ENCODE measurements at places on chromosomes 13 and 19.

GRCh38 chr13:91710733-91711132 lies 312.3 kb downstream of the GPC5 start:
- no peak for DNase-seq

- DNase-seq, result no peak
Measured at GRCh38 chr13:77860507-77860981, 58.1 kb downstream of the EDNRB start.

GRCh38 chr13:50921706-50922105 lies 12.1 kb downstream of the RNASEH2B start:
- DNase-seq, result no peak

GRCh38 chr19:33849551-33850147 lies 53.0 kb downstream of the KCTD15 start:
- DNase-seq, result no peak

DNA sequence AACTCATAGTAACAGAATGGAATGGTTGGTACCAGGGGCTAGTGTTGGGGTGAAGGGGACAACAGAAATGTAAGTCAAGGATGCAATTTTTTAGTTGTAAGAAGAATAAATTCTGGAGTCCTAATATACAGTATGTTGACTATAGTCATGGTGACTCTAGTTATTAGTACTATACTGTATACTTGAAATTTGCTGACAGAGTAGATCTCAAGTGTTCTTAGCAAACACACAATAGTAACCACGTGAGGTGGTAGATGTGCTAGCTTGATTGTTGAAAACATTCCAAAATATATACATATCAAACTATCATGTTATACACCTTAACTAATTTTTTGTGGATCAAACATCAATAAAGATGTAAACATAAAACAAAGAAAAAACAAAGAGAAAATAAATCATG lies 1345.1 kb upstream of the PCDH20 start:
- no peak for DNase-seq

DNA sequence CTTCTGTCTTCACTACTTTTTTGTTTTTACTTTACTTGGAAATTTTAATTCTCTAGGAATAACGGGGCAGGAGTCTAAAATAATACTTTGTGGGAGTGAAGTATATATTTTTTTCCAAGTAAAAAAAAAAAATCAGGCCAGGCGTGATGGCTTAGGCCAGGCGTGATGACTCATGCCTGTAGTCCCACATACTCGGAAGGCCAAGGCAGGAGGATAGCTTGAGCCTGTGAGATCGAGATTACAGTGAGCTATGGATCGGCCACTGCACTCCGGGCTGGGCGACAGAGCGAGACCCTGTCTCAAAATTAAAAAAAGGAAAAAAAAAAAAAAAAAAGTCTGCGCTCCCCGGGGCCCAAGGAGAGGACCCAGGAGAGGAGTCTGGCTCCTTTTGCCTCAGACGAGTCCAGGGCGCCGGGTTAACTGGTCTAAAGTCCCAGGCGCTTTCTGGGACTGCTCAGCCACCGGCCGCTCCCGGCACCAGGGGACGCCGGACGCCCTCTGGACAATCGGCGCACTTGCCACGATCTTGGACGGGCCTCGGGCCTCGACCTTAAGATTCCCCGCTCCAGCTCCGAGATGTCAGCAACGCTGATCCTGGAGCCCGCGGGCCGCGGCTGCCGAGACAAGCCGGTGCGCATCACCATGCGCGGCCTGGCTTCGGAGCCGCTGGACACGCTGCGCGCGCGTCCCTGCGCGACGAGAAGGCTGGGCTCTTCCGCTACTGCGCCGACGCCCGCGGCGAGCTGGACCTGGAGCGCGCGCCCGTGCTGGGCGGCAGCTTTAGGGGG lies 2.7 kb upstream of the ZFP82 start:
- DNase-seq, result no peak

DNA sequence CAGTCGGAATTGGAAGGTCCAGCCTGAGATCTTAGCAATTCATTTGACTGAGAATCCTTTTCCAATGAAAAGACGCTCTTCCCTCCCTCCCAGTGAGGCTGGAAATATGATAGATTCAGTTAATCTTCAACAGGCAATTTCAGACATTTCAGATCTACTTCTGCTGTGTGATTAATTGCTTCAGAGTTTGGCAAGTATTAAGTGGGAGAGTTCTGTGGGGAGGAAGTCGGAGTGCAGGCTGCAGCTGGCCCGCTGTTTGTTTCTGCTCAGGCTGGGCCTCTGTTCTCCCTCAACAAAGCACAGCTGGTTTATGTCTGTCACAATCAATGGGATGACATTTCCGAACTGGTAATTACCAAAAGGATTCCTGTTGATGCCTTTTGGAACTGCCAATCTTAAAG lies 178.2 kb downstream of the NDFIP2 start:
- no peak for DNase-seq

DNA sequence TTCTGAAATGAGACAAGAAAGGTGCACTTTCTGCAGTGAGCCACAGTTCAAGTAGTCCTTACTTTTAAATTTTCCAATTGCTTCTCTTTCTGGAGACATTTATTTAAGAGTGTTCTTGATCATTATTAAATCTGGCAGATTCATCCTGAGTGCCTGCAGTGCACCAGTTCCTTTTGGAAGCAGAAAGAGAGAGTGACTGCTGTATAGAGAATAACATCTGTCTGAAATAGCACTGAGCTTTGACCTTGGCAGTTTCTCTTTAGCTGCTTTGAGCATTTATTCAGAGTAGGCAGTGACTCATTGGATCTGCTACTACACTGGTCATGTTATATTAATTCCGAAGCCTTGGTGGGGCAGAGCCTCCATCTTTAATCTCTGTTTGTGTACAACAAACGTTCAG lies 1373.7 kb downstream of the PCDH9 start:
- DNase-seq, result no peak

DNA sequence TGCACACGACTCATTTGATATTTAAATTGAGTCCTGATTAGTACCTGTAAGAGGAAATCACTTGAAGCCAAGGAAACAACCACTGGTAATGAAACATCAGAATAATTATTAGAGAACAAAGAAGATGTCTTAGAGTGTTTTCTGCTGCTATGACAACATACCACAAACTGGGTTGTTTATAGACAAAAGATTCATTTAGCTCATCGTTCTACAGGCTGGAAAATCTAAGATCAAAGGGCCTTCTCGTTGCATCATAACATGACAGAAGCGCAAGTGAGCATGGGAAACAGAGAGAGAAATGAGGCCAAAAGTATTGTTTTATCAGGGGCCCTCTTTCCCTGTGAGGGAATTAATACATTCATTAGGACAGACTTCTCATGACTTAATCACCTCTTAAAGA lies 1024.0 kb upstream of the PCDH9 start:
- DNase-seq, result no peak

DNA sequence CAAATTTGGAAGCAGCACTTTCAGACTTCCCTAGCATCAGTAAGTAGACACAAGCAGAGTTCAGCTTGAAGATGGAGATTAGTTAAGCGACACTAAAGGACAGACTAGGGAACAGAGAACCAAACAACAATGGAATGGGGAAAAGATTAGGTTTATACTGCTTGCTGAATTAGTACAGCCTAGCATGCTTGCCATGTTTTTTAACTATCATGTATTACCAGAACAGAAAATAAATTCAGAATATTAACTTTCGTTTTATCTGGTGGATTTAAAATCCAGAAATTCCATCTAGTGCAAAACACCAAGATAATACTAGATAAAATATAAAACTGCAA lies 451.5 kb upstream of the SLC10A2 start:
- no peak for DNase-seq

DNA sequence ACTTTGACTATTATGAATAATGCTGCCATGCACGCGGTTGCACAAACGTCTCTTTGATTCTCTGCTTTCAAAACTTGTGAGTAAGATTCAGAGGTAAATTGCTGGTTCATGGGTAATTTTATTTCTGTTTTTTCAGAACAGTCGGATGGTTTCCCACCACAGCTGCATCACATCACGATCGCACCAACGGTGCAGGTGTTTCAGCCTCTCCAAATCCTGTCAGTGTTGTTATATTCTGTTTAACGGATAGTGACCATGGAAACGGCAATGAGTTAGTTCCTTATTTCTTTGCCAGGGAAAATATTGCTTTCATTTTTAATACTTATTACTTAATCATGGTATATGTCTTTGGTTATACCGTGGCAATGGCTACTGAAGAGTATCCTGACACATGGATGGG lies 19.1 kb upstream of the ZNF835 start:
- DNase-seq, result no peak

DNA sequence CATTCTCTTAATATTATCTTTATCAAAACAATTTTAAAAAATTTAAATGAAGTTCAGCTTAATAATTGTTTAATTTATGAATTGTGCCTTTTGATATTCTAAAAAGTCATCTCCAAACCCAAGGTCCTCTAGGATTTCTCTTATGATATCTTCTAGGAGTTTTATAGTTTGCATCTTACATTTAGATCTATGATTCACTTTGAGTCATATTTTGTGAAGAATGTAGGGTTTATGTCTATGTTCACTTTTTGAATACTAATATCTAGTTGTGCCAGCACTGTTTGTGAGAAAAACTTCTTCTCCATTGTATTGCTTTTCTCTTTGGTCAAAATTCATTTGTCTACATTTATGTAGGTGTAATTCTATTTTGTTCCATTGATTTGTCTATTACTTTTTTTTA lies 1068.4 kb upstream of the SPRY2 start:
- no peak for DNase-seq

- DNase-seq, result no peak
Measured at GRCh38 chr13:113731192-113732175, 27.5 kb upstream of the TMEM255B start.

DNA sequence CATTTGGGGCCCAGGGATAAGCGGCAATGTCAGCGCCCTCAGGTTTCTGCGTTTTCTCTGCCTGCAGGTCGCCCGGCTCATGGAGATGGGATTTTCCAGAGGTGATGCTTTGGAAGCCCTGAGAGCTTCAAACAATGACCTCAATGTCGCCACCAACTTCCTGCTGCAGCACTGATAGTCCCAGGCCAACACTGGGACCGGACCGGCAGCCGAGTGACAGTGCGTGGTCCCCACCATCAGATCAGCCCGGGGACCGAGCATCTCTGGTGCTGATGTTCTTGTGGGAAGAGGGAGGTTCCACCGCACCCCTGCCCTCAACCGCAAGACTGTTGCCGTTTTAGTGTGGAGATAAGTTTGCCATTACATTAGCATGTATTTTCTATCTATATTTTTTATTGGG lies 78.0 kb upstream of the GPR183 start:
- no peak for DNase-seq

- no peak for DNase-seq
Measured at GRCh38 chr19:42850981-42851717, 28.4 kb downstream of the PSG1 start.

DNA sequence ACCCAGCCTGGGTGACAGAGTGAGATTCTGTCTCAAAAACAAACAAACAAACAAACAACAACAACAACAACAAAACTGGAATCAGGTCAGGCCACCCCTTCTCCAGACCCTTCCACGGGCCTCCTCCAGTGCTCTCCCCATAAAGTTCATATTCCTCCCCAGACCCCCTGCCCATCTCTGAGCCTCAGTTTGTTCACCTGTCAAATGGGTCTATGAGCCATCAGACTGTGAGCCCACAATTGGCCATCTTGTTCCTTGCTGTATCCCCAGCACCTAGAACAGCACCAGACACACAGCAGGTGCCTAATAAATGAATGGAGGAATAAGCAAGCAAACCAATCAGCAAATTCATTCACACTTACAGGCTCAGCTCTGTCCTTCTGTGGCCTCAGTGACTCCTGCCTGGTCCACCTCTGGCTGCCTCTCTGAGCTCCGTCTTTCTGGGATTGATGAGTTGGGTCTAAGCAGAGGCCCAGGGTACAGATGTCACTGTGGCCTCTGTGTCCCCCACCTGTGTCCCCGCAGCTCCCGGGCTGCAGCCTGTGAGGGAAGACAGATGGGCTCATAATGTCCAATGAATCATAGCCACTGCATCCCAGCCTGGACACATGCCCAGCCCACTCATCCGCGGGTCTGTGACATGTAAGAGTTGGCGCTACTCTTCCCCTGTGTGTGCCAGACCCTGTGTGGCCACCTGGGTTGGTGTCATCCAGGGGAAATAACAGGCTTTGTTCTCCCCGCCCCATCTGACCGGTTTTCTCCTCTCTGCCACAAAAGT lies 19.6 kb upstream of the PTPRS start:
- no peak for DNase-seq

GRCh38 chr19:48511321-48511731 lies 309 bp downstream of the LMTK3 start:
- DNase-seq, result no peak

All from DMS 273 treated with DMSO at 0.1 percent for 48 hours (cell line).